ENCODE measurements at places on chromosomes 7 and 10.

DNA sequence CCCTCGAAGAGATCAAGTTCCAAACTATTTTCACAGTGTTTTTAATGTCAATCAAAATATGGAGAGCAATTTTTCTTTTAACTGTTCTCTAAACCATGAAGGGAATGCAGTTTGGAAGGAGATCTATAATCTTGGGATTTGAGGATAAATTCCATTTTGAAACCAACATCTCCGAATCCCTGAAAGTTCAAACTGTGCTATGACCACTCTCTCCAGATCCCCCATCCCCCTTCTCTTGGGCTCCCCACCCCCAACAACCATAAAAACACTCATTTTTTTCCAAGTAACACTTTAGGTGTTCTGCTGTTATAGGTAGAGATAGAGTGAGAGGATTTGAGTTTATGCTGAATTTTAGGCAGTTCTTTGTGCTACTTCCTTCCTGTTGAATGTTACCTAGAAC, 1.7 kb downstream of the CALD1 start:
- no peak for DNase-seq

- DNase-seq = peak; percentile 74
Measured at GRCh38 chr10:100697070-100697469, 48.3 kb upstream of the PAX2 start.

DNA sequence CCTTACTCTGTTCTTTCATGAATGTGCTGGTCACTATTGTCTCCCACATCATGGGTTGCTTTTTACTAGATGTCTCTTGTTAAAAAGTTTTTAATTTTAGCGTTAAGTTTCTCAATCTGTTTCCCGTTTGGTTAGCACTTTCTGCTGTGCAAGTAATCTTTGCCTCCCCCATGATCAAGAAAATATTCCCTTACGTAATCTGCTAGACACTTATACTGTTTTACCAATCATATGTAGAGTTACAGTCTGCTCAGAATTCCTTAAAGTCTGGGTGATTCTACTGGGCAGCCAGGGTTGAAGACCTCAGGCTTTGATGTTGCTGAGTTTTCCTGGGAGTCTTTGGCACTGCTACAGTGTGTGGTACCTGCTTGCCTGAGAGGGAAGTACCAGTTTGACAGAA, 38.2 kb upstream of the RPA3 start:
- no peak for DNase-seq

GRCh38 chr10:71255808-71256660, 43.7 kb downstream of the UNC5B start:
- DNase-seq = peak; percentile 79

GRCh38 chr10:1648648-1649047, 88.7 kb downstream of the ADARB2 start:
- no peak for DNase-seq

- DNase-seq = no peak
Measured at GRCh38 chr7:19294619-19295018, 149.4 kb upstream of the FERD3L start.

DNA sequence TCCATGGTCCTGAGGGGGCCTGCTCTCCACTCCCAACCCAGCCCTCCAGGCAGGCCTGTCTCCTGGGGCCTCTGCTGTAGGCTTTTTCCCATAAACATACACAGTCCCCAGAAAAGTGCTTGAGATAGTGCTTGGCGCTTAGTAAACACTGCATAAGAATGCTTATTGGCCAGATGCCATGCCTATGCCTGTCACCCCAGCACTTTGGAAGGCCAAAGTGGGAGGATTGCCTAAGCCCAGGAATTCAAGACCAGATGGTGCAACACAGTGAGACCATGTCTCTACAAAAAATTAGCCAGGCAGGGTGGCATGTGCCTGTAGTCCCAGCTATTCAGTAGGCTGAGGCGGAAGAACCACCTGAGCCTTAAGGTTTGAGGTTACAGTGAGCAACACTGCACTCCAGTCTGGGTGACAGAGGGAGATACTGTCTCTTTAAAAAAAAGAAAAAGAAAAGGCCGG, 24.6 kb upstream of the ASL start:
- peak; percentile 97 for DNase-seq

- DNase-seq = no peak
Measured at GRCh38 chr7:138515001-138515528, 55.0 kb downstream of the TRIM24 start.

GRCh38 chr10:128064108-128064969, 61.9 kb downstream of the MKI67 start:
- DNase-seq = peak; percentile 66

- DNase-seq = peak; percentile 32
Measured at GRCh38 chr7:130560972-130561371, 69.1 kb downstream of the MEST start.

- no peak for DNase-seq
Measured at GRCh38 chr7:92631067-92631849, 41.1 kb upstream of the FAM133B start.

DNA sequence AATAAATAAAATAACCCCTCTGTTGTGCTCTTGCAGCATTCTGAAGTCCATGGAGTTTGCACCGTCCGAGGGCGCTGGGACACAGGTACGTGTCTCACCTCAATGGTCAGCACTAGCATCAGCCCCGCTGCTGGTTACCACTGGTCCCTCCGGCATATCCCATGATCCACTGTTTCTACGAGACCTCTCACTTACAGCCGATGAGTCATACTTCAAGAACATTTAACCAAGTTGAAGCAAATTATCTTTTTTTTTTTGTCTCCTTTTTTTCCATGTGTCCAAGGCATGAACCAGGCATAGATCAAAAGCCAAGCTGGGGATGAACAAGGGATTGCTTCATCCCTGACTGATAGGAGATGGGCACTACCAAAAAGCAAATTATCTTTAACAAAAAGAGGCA, 92.9 kb upstream of the SH2B2 start:
- DNase-seq = peak; percentile 2

All from HCEC 1CT (cell line).